ENCODE measurements at places on chromosomes 1 and 21. TPM values are rescaled to one million over a fixed set of nuclear protein-coding genes. Genes with fewer than 3 reads are reported as not detected.

DNA sequence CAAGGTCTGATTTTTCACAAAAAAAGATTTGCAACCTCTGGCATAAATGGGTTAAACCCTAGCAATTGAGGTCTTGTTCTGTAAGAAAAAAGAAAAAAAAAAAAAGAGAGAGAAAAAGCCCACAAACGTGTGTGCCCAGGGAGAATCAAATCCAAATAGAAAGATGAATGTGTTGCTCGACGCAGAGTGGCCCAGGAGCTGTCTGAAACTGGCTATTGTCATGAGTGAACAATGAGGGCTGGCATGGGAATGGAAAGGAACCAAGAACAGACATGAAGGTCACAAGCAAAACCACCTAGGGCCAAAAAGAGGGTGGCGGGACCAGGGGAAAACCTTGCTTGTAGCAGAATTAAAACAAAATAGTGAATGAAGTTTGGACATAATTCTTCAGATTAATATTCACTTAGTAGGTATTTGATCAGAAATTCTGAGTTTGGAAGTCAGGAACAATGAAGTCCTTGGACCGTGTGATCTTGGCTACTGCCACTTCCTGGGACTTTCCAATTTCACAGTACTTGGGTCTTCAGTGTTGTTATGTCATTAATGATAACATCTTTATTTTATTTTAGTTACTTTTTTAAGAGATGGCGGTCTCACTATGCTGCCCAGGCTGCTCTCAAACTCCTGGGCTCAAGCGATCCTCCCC, 3.1 kb downstream of the ENO1 start:
- H3K27ac ChIP-seq = peak overlapping the region; percentile 52
- peaks cover 72% of the 10 kb centered on the region for H3K4me1 ChIP-seq

Gene TMCC2
- 1.0 TPM for total RNA-seq

DNA sequence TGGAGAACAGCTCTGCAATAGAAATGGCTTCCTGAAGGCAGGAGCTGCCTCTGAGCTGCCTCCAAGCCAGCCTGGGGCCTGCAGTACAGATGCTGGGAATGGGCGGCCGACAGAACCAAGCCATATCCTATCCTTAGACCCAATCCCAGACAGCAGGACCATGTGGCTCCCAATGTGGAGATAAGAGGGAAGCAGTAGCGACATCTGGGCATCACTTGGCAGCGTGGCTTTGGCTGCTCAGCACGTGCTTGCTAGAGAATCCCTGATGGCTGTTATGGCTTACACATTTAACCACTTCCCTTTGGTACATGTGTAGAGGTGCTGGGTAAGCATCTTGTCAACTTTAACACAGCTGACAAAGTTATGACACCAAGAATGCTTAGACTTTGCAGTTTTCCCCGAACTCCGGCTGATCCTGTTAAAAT, 87.7 kb downstream of the MAN1C1 start:
- DNase-seq = peak; percentile 29
- H3K27ac ChIP-seq = peak overlapping the region; percentile 53
- no peaks in the 10 kb centered on the region for H3K36me3 ChIP-seq

Gene HAPLN2
- total RNA-seq = not detected

DNA sequence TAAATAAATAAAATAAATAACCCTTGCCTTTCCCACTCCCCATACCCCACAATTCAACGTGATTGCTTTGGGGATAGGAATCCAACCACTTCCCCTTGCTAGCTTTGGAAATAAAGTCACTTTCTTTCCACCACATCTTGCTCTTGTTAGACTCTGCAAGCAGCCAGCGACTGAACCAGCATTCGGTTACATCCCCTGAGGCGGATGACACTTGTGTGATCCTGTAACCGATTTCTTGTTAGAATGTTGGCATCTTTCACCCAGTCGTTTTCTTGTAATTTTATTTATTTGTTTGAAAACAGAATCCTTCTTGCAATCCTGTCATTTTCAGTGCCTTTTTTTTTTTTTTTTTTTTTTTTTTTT, 1.6 kb upstream of the IFNGR2 start:
- no peak overlapping the region for H3K27ac ChIP-seq
- H3K4me3 ChIP-seq = no peak overlapping the region
- no peaks in the 10 kb centered on the region for H3K36me3 ChIP-seq
- peaks cover 13% of the 10 kb centered on the region for H3K4me1 ChIP-seq
- H3K27me3 ChIP-seq = no peaks in the 10 kb centered on the region

GRCh38 chr1:7253118-7253480, 467.8 kb downstream of the CAMTA1 start:
- no peak for DNase-seq
- peaks cover 28% of the 10 kb centered on the region for H3K27me3 ChIP-seq
- no peak overlapping the region for H3K27ac ChIP-seq
- H3K4me3 ChIP-seq = no peak overlapping the region
- H3K36me3 ChIP-seq = no peaks in the 10 kb centered on the region

GRCh38 chr1:214331827-214332423, 51.0 kb downstream of the SMYD2 start:
- H3K27ac ChIP-seq = no peak overlapping the region
- DNase-seq = peak; percentile 46
- peaks cover 10% of the 10 kb centered on the region for H3K36me3 ChIP-seq
- H3K4me1 ChIP-seq = no peaks in the 10 kb centered on the region
- no peaks in the 10 kb centered on the region for H3K27me3 ChIP-seq

Gene AVPR1B
- not detected for total RNA-seq

Gene RHD
- 0.13 TPM for total RNA-seq

Gene CNR2
- total RNA-seq = 1.0 TPM

GRCh38 chr1:163697137-163697536, 375.4 kb downstream of the NUF2 start:
- H3K36me3 ChIP-seq = no peaks in the 10 kb centered on the region
- H3K27ac ChIP-seq = no peak overlapping the region
- no peak for DNase-seq
- H3K4me3 ChIP-seq = no peak overlapping the region

DNA sequence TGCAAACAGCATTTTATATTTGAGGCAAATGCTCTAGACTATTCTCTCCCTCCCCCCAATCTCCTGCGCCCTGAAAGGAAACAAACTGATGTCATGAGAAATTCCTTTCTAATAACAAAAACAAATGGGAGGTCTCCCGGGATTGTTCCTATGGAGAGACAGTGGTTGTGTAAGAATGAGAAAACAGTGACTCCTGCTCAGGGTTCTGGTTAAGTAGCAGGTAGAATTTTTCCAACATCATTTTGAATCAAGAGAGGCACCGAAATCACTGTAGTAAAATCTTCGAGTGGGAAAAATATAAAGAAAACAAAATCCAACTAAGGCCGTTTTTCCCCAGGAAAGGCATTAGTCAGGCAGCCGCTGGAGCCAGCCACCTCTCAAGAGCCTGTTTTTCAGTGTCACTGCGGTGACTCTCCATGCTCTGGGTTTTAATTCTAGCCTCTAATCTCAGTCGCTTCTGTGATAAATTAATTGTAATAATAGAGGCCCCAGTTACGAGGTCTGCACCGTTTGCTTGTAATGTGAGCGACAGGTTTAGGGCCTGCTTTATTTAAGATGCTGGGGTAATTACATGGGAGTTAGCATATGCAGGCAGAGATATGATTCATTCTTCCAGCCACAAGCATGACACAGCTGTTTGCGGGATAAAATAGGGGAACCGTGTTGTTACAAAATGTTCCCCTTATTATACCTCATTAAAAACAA, 80.3 kb downstream of the RNF220 start:
- DNase-seq = no peak
- no peak overlapping the region for H3K4me3 ChIP-seq
- no peaks in the 10 kb centered on the region for H3K36me3 ChIP-seq
- H3K27ac ChIP-seq = no peak overlapping the region

DNA sequence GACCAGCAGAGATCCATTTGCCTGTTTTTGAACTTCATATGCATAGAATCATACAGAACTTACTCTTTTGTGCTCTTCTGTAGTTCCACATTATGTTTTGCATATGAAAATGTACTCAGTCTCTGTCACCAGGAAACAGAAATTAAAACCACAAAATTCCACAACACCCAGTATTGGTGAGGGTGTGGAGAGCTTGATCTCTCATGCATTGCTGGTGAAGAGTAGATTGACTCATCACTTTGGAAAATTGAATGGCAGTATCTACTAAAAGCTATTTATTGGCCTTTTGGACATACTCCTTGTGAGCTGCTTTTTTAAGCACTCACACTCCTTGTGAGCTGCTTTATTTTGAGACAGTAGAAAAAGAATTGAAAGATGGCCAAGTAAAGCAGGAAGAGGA, 43.3 kb downstream of the VTCN1 start:
- no peak overlapping the region for H3K27ac ChIP-seq
- no peaks in the 10 kb centered on the region for H3K27me3 ChIP-seq
- no peak overlapping the region for H3K4me3 ChIP-seq
- H3K36me3 ChIP-seq = no peaks in the 10 kb centered on the region
- no peaks in the 10 kb centered on the region for H3K4me1 ChIP-seq

DNA sequence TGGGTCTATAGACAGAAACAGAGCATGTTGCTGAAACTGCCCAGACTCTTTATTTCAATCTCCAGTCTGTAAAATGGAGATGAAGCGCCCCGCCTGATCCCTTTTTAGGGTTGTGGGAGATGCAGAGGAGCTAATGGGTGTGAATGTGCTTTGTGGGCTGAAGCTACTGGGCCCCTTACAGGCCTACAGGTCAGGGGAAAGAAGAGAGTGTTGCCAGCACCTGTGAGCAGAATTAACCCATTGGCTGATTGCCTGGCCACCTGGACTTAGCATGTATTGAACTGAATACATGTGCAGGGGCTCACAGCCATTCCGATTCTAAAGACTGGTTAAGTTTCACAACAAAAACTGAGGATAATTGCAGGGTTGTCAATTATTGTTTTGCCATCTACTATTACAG, 13.9 kb upstream of the ATF3 start:
- H3K27ac ChIP-seq = no peak overlapping the region
- H3K27me3 ChIP-seq = peaks cover 7% of the 10 kb centered on the region
- no peaks in the 10 kb centered on the region for H3K36me3 ChIP-seq

DNA sequence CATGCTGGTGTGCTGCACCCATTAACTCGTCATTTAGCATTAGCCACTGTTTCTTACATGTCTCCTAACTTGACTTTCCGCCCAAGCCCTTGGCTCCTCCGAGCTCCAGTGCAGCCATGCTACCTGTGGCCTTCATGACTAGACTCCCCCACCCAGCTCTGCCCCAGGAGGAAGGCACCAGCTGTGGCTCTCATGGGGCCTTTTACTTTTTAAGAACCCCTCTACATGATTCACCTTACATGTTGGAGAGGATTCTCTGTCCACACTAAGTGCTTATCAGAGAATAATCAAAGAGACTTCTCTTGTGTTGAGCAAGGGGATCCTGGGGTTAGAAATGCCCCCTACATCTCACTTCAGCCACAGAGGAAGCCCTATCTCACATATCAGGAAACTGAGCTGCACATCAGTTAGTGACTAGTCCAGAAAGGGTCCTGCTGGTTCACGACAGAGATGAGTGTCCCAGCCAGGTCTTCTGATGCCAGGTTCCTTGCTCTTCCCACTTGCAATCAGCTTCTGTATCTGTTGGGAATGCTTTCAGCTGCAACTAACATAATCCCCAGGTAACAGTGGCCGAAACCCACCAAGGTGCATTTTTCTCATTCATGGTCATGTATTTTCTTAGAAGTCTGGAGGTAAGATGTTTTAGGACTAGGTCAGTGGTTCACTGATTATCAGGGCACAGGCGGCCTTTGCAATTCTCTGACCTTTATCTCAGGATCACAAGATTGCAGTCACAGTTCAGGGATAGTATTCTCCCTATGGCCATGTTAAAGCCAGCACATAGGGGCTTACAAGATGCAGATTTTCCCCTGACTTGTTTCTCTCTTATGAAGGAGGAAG, 45.9 kb downstream of the KLHDC7A start:
- H3K27ac ChIP-seq = no peak overlapping the region
- H3K4me1 ChIP-seq = no peaks in the 10 kb centered on the region
- no peak for DNase-seq

DNA sequence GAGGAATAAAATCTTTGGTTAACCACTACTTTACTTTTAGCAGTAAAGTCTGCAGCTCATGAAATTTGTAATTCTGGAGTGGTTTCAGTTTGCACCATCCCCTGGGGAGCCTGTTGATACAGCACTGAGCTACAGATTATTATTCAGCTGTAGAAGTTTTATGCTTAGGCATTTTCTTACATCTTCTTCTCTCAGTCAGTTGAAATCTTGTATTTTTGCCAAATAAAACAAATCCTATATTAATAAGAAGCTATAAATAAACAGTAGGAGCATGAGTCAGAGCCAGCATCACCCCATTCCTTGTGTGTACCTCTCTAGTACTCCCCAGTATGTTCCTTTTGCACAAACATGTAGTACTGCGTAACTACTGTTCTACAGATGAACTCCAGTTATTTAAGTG, 118.9 kb downstream of the ATF6 start:
- H3K4me3 ChIP-seq = no peak overlapping the region
- H3K36me3 ChIP-seq = peaks cover 17% of the 10 kb centered on the region
- no peaks in the 10 kb centered on the region for H3K27me3 ChIP-seq
- DNase-seq = no peak

DNA sequence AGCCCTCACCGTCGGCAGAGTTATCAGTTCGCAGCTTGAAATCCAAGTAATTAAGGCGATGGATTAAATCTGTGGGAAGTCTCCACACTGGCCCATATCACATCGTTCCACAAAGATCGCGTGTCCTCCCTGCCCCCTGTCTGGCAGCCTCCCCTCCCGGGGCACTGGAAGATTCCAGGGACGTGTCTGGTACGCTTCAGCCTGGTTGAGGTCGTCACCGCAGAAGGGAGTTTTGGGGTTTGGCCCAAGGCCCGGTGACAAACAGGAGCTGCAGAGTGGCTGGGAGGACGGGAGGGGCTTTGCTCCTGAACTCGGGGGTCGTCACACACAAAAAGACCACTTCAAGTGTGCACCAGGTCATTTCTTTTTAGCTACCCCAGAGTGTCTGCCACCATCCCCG, 51.1 kb downstream of the PRDM16 start:
- no peak for DNase-seq
- no peaks in the 10 kb centered on the region for H3K27me3 ChIP-seq
- no peak overlapping the region for H3K27ac ChIP-seq
- H3K36me3 ChIP-seq = no peaks in the 10 kb centered on the region
- no peak overlapping the region for H3K4me3 ChIP-seq

DNA sequence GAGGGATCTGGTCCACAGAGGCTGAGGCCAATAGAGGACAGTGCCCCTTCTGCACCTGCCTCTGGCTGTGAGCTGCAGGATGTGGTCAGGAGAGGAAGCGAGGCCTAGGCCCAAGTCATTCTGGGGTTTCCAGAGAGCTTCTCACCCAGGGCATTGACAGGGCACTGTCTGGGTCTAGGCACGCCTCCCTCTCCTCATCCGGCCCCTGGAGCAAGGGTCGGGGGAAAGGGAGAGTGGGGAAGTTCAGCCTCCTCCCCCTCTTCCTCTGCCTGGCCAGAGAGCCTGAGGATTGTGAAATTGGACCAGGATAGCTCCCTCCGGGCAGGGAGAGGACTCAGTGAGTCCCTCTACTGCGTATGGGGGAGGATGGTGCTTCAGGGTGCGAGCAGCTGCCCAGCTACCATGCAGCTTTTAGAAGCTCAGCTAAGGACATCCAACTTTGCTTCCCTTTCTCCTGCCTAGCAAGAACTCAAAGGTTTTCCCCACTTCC, 6.3 kb upstream of the INAVA start:
- peaks cover 9% of the 10 kb centered on the region for H3K4me1 ChIP-seq
- no peaks in the 10 kb centered on the region for H3K36me3 ChIP-seq
- H3K27me3 ChIP-seq = peaks cover 27% of the 10 kb centered on the region
- peak overlapping the region; percentile 70 for H3K27ac ChIP-seq

All from T-cell (primary cell).